Stimulated activated CD8-positive, alpha-beta memory T cell treated with anti-CD3 and anti-CD28 coated beads, Interleukin-4, amount 100 ng/mL, for 4 hours (primary cell): ENCODE measurements at places on chromosomes 5 and 9.

DNA sequence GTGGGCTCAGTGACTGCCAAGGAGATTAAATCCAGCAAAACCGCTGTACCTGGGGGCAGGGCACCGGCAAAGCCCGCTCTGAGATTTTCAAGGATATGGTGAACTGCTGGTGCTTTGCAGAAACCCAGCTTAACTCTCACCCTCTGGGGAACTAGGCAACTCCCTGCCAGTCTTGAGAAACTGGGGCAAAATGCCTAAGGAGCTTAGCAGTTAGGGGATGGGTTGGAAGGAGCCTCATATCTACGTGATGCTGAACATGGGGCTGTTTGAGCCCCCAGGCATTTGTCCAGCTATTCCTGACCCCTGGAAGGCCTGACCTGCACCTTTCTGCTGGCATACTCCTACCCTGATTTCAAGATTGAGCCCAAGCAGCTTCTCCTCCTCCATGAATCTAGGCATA lies 108.6 kb upstream of the TBC1D2 start:
- no peak for DNase-seq

DNA sequence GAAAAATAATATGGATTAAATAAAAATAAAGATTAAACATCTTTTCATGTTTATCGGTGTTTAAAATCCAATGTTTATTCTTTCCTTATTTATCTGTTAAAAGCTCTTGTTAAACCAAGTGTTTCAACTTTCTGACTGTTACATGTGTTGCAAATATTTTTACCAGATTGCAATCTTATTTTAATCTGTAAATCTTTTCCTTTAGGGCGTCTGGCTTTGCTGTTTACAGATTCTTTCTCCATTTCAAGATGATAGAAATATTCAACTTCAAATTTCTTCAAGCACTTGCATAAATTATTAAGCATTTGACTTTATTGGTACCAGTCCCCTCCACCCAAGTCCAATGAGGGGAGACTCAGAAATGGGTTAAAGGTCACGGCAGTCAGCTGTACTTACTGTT lies 16.9 kb upstream of the ABCA1 start:
- no peak for DNase-seq

DNA sequence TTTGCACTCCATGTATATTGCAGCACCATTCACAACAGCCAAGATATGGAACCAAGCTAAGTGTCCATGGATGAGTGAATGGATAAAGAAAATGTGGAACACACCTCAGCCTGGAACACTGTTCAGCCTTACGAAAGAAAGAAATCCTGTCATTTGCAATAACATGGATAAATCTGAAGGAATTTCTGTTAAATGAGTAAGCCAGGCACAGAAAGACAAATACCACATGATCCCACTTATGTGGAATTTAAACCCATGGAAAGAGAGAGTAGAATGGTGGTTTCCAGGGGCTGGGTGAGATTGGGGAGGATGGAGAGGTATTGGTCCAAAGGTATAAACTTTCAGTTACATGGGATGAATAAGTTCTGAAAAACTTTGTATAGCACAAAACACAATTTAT lies 228.9 kb upstream of the CD180 start:
- DNase-seq = no peak

DNA sequence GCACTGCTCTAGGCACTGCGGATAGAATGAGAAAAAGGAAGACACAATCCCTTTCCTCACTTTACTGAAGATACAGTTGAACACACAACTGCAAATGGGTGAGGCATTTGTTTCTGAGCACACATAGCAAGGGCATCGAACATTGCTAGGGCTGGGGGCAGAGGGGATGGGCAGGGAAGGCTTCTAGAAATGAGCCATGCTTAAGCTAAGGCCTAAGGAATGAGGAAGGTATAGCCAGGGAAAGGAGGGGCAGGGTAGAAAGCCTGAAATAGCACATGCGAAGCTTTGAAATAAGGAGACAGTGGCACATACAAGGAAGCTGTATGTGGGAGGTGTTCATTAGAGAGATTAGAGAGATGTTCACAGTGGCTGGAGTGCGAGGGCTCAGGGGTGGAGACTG lies 92.7 kb downstream of the KIF4B start:
- no peak for DNase-seq

DNA sequence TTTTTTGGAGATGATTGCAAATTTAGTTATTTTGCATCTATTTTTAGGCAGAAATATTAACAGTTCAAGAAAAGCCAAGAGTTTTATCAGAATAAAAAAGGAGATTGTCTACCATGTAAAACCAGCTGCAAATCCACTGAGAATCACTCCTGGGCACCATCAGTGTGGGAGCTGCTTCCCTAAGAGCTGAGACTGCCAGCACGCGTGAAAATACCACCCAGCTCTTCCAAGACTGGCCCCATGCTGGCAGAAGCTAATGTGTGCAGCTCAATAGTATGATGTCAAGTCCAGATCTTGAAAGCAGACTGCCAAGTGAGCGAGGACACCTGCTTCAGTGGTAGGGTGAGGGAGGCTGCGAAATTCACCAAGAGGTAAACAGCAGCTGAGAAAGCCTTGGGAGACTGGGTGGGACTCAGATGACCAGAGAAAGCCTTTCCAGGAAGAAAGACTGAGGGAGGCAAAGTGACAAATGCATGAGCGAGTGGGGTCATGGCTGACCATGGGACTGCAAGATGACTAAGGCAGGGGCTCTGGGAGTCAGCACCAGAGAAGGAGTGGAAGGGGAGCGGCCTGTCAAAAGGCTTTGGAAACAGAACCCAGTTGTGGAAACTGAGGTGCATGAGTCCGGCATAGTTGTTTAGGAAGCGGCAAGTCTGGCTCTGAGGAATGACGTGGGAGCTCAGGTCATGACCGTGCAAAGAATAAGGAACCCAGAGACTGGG lies 200.9 kb downstream of the GADD45G start:
- DNase-seq = no peak

- DNase-seq = no peak
These were observed 2287.4 kb upstream of the WWC1 start for GRCh38 chr5:166004006-166004405.

GRCh38 chr9:124180557-124180956 lies 77.2 kb upstream of the NEK6 start:
- no peak for DNase-seq

- DNase-seq = no peak
These were observed 23.2 kb downstream of the FBXW5 start for GRCh38 chr9:136921307-136921706.

GRCh38 chr9:95801797-95802196 lies 73.7 kb upstream of the ERCC6L2 start:
- no peak for DNase-seq

DNA sequence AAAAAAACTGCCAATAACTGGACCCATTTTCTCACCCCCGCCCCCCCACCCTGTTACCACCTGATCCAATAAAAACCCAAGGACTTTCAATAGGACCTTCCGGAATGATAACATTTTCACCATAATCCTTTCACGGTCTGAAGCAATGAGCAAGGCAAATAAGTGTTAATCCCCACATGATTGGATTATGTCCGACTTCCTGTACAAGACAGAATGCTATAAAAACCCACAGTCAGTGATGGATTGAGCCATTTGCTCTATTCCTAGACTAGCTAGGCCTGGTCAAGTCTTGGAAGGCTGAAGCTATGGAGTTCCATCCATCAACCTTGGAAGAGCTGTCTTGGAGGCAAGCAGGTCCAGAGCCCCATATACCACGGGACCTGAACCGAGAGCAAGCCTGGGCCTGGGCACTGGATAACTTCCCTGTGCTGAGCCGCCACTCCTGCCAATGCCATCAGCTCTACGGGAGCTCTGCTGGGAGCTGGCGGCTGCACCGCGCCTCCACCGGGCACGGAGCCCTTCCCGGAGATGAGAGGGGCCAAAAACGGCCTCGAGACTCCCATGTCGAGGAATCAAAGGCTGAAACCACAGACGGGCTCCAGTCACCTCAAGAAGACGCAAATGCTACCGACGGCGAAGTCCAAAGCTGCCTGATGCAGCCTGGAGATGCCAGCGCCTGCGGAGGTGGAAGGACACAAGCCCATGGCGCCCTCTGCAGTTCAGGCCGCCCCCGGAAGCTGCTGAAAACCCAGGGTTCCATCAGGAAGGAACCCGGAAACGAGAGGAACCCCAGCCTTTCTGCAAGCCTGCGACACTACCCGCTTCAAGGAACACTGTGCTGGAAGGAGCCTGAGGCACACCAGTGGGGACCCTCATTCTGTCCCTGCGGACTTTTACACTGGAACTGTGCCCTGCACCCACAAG lies 69.2 kb downstream of the ANXA2R start:
- no peak for DNase-seq

DNA sequence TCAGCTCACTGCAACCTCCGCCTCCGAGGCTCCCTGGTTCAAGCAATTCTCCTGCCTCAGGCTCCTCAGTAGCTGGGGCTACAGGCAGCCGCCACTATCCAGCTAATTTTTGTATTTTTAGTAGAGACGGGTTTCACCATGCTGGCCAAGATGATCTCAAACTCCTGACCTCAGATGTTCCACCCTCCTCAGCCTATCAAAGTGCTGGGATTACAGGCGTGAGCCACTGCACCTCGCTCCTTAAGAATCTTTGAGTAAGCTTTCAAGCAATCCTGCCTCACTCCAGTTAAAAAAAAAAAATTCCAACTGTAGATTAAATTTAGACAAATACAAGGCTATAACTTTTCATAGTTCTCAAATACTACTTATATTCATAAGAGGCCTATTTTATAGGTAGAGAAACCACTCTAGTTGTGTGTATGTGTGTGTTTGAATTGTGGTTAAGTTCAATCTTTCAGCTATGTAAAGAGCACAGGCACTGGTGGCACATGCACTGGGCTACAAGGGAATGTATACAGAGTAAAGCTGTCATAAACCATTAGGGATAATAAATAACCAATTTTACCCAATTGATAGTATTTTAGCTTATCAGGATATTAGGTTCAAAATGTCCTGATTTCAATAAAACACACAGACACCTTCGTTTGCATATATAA lies 50.6 kb upstream of the RAPGEF6 start:
- DNase-seq = no peak

DNA sequence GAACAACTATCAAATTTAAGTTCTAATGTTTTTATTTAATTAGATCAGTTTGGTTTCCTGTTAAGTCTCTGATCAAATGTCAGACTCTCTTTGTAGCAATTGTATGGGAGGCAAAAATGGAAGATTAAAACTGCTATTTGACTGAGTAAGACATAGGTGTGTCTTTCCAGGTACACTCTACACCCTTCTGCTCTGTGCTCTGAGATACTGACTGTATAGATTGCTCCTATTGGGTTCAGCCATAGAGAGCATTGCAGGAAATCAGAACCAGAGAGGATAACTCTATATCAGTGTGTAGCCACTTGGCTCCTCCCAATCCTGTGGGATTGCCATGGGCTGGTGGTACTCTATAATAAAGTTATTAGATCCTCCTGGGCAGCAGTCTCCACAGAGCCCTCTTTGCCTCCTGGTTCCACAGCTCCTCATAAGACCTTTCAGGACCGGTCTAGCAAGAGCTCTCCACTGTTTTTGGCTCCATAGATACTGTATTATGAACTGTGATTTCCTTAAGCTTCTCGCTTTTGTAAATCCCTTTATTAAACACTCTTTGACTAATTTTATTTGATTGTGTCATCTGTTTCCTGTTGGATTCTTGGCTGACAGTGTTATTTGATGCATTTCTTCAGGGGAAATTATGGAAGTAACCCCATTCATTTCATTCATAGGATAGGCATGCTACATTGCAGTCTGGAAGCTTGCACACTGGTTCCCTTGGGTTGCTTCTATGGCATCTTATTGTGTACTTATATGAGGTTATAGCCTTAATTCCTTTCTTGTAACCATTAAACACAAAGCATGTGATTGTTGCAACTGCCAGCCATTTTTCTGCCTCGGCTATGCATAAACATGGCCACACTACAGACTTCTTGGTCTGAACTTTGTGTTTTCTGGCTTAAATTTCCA lies 115.6 kb downstream of the VCAN start:
- no peak for DNase-seq

DNA sequence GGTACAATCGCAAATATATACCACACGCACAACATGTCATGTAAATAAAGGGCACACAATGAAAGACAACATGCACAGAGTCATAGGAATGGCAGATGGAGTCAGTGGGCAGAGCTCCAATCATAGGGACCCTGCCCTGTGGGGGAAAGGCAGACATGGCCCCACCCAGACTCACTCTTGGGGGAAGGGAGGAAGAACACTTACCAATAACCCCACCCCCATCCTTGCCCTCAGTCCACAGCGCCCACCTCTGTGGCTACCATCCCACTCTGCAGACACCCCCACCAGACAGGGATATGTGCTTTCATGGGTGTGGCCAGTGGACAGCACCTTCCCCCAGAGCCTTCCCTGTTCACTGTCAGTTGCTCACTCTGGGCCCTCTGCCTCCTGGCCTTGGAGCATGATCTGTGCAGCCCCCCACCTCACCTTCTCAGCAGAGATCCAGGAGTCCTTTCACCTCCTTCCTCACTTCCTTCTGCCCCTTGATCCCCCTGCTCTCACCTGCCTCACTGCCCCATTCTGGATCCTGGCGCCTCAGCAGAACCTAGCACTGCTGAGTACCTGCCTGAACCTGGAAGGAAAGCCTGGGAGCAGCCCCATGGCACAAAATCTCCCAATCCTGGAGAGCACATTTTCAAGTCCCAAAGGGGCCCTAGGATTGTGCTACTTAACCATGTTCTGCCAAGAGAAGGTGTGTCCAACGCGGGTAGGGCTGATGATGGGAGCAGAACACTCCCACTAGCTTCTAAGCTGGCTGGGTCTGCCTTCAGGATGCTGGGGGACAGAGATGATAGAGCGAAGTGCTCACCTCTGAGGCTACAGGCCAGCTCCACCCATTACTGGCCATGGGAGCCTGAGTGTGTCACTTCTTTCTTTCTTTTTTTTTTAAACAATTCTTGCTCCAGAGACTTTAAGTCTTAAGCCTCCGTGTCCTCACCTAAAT lies 1.5 kb upstream of the PHF19 start:
- no peak for DNase-seq
